ENCODE measurements at places on chromosomes 3 and 15. TPM values are rescaled to one million over a fixed set of nuclear protein-coding genes. Genes with fewer than 3 reads are reported as not detected.

Gene SLCO3A1
- total RNA-seq: 42.5 TPM

Gene BFSP2
- not detected for total RNA-seq

Gene ARRDC4
- total RNA-seq: 65.8 TPM

Gene CHL1
- total RNA-seq: 39.5 TPM

Gene NPRL2
- total RNA-seq: 29.1 TPM

Gene CLCN2
- total RNA-seq: 7.9 TPM

- H3K27me3 ChIP-seq: no peaks in the 10 kb centered on the region
- H3K4me1 ChIP-seq: peaks cover 62% of the 10 kb centered on the region
- H3K4me3 ChIP-seq: peak overlapping the region; percentile 98
- H3K27ac ChIP-seq: peak overlapping the region; percentile 100
- DNase-seq: no peak
These were observed 736 bp upstream of the MBNL1 start for GRCh38 chr3:152267831-152268554.

GRCh38 chr15:66071921-66072295, 181.6 kb downstream of the MEGF11 start:
- no peak overlapping the region for H3K4me3 ChIP-seq
- H3K36me3 ChIP-seq: no peaks in the 10 kb centered on the region
- no peak for DNase-seq
- no peak overlapping the region for H3K27ac ChIP-seq

- H3K36me3 ChIP-seq: no peaks in the 10 kb centered on the region
- H3K27me3 ChIP-seq: no peaks in the 10 kb centered on the region
- peak within 1 kb of the TSS; percentile 89 for H3K4me3 ChIP-seq
- no peak for DNase-seq
These were observed at the start of gene LRRK1 for GRCh38 chr15:100918690-100919480. Gene LRRK1 (plus strand): TSS chr15:100919357. CDS start chr15:100924633, 5,276 bp downstream.

DNA sequence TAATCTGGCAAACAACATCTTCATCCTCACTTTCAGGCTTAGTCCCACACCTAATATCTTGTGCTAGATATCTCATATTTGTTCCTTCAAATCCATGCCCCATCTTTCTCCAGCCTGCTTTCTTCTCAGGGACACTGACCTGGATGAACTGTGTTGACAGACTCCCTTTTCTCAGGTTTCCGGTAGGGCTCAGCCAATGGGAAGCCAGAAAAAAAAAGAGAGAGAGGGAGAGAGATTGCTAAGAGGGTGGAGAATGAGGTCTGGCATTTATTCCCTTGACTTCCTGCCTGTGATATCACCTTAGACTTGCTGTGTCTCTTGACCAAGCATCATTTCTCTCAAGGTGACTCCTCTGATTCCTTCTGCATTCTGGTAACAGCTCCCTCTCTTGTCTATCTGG, 145.6 kb upstream of the ABI3BP start:
- no peak for DNase-seq
- no peaks in the 10 kb centered on the region for H3K4me1 ChIP-seq
- no peak overlapping the region for H3K4me3 ChIP-seq
- H3K27me3 ChIP-seq: no peaks in the 10 kb centered on the region
- H3K27ac ChIP-seq: no peak overlapping the region

- peaks cover 37% of the 10 kb centered on the region for H3K27me3 ChIP-seq
- no peak for DNase-seq
- H3K36me3 ChIP-seq: no peaks in the 10 kb centered on the region
- H3K27ac ChIP-seq: no peak overlapping the region
- no peaks in the 10 kb centered on the region for H3K4me1 ChIP-seq
These were observed 12.5 kb upstream of the IGF1R start for GRCh38 chr15:98635848-98636247.

DNA sequence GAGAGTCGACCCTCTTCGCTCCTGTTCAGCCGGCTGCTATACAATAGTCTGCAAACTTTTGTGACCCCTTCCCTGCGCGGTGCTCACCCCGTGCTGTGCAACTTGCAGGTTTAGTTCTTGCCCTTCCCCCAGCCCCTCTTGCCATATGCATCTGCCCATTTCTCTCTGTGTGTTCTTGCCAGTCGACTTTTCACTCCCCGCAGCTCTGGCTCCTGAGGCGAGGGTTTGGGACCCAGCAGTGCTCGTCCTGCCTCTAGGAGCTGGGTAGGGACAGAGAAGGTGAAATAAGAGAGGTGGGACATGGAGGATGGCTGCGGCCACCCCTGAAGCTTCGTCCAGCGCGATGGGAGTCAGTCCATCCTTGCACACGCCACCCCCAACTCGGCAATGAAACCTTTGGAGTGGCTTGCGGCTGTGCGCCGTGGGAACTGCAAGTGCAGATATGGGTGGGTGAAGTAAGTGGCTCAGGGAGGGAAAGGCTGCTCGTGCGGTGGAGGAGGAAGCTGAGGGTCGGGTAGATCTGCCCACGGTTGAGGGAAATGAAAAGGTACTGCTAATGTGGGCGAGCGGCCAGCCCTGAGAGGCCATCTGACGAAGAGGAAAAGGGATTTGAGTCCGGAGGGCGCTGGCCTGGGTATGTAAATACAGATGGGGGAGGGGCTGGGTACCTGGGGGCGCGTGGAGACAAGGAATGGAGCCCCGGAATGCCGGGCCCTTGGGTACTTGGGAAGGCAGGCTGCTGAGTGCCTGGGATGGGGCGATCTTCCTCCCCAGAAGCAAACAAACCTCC, 1.0 kb downstream of the LRRC3B start:
- peaks cover 51% of the 10 kb centered on the region for H3K27me3 ChIP-seq
- H3K4me3 ChIP-seq: peak overlapping the region; percentile 40
- peaks cover 16% of the 10 kb centered on the region for H3K4me1 ChIP-seq
- no peaks in the 10 kb centered on the region for H3K36me3 ChIP-seq
- H3K27ac ChIP-seq: no peak overlapping the region

GRCh38 chr3:131200636-131201199, 174.0 kb downstream of the NEK11 start:
- no peak overlapping the region for H3K4me3 ChIP-seq
- no peak overlapping the region for H3K27ac ChIP-seq
- H3K4me1 ChIP-seq: no peaks in the 10 kb centered on the region
- DNase-seq: no peak

DNA sequence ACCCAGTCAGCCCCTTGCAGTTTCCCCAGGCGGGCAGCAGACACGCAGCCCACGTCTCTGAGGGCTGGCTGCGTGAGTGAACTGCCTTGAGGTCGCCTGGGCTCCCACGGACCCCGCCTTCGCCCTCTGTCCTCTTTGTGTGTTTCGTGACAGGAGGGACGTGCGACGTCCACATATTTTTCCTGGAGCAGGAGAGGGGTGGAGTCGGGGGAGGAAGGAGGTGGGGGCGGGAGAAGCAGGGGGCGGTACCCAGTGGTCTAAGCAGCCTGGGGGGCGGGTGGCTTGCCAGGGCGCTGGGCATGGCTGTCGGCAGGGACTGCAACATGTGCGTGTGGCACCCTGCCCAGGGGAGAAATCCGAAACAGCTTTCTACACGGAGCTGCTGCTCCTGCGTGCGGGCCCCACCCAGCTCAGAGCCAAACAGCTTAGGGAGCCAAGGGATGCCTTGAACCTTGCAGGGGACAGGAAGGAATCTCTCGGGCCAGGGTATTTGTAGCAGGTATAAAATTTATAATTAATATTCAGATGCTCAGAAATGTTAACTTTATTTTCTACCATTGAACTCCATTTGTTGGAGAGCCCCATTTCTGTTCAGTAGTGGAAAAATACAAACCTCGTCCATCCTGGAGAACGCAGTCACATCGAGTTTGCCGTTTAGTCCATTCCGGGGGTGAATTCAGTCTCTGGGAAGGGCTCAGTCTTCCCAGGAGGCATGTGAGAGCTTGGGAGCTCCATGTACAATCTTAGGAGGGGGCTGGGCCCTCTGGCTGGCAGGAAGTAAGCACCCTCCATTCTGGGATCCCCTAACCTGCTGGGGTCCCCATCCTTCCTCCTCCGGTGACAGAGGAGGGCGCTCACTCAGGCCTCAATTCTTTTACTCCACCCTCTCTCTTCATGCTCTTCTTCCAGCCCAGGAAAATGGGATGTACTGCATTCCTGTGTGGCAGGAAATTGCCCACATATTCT, 79.1 kb upstream of the MEF2A start:
- peak; percentile 89 for DNase-seq
- H3K4me1 ChIP-seq: peaks cover 26% of the 10 kb centered on the region

DNA sequence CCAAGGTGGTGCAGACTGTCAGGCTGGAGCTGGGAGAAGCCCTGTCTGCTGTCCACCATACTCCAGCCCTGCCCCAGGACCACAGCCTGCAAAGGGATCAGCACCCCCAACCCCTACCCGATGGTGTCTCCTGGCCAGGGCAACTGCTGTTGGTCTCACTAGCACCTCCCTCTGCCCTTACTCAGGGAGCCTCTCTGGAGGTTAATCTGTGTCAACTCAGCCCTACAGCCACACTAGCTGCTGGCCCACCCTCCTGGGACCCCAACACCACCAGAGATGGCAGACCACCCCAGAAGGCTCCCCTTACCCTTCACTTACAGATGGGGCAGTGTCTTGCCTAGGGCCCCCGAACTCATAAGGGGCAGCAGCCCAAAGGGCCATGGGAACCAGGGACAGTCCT, 65.2 kb downstream of the TLE3 start:
- H3K4me3 ChIP-seq: no peak overlapping the region
- no peak for DNase-seq

GRCh38 chr3:110327870-110328269, 743.7 kb upstream of the NECTIN3 start:
- H3K4me3 ChIP-seq: no peak overlapping the region
- no peaks in the 10 kb centered on the region for H3K36me3 ChIP-seq
- no peaks in the 10 kb centered on the region for H3K27me3 ChIP-seq
- H3K27ac ChIP-seq: no peak overlapping the region
- H3K4me1 ChIP-seq: no peaks in the 10 kb centered on the region

GRCh38 chr15:27214961-27215360, 244.0 kb downstream of the GABRG3 start:
- H3K27ac ChIP-seq: no peak overlapping the region
- H3K27me3 ChIP-seq: no peaks in the 10 kb centered on the region
- DNase-seq: no peak
- H3K4me1 ChIP-seq: no peaks in the 10 kb centered on the region
- H3K36me3 ChIP-seq: no peaks in the 10 kb centered on the region
- H3K4me3 ChIP-seq: no peak overlapping the region

All from suprapubic skin (tissue), 4 donors.